Vagina (tissue), 2 donors: ENCODE measurements at places on chromosomes 1 and 21. TPM values are rescaled to one million over a fixed set of nuclear protein-coding genes. Genes with fewer than 3 reads are reported as not detected.
A peak's percentile ranks its signal among the peaks of the same experiment; 100 is the strongest.

Gene TRAF3IP3
- 7.1 TPM for total RNA-seq

Gene FCMR
- 12.3 TPM for total RNA-seq

Gene SPATA17
- total RNA-seq, result not detected

Gene GPR25
- 5.9 TPM for total RNA-seq

Gene FAM151A
- total RNA-seq, result not detected

DNA sequence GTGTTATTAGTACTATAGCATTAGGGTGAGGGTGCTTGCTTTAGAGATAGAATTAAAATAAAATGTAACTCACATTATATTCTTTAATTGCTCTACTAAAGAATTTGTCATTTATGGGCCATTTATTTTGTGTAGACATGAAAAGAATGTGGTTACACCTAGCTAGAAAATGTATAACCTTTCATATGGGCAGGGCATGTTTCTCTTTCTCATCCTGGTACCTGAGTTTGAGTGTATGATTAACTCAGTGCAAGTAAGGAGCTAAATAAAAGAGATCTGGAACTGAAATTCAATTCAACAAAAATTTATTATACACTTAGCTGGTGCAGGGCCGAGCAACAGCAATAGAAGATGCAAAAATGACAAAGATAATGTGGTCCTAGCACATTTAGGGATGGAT lies 47.4 kb downstream of the MAP3K7CL start:
- no peak overlapping the region for H3K4me3 ChIP-seq
- no peaks in the 10 kb centered on the region for H3K36me3 ChIP-seq
- H3K27me3 ChIP-seq, result no peaks in the 10 kb centered on the region
- H3K4me1 ChIP-seq, result peaks cover 5% of the 10 kb centered on the region
- no peak overlapping the region for H3K27ac ChIP-seq

- no peaks in the 10 kb centered on the region for H3K27me3 ChIP-seq
- no peaks in the 10 kb centered on the region for H3K36me3 ChIP-seq
- H3K4me3 ChIP-seq, result no peak overlapping the region
- no peak overlapping the region for H3K27ac ChIP-seq
These were observed 2.0 kb downstream of the ZNF687 start for GRCh38 chr1:151284013-151284577.

DNA sequence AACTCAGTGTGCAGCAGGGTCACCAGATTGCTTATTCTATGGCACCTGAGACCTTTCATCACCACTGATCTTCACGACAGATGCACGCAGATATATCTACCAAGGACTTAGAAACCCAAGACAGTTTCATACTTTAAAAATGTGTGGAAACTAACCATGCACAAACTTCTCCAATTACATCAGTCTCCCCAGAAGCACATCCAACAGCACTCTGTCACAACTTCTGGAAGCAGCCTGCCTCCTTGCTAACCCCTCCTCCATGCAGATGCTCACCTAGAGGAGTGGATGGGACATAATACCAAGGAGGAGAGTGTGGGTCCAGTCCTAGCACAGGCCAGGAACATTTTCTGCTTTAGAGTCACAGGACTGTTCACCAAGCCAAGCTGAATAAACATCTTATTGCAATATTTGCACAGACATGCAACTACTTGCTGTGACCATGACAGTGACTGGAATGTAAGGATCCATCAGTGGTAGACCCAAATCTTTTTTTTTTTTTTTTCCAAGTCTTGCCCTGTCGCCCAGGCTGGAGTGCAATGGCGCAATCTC lies 69.4 kb downstream of the HIVEP3 start:
- H3K4me1 ChIP-seq, result peaks cover 3% of the 10 kb centered on the region
- DNase-seq, result no peak
- H3K36me3 ChIP-seq, result no peaks in the 10 kb centered on the region
- H3K27ac ChIP-seq, result no peak overlapping the region
- no peaks in the 10 kb centered on the region for H3K27me3 ChIP-seq

DNA sequence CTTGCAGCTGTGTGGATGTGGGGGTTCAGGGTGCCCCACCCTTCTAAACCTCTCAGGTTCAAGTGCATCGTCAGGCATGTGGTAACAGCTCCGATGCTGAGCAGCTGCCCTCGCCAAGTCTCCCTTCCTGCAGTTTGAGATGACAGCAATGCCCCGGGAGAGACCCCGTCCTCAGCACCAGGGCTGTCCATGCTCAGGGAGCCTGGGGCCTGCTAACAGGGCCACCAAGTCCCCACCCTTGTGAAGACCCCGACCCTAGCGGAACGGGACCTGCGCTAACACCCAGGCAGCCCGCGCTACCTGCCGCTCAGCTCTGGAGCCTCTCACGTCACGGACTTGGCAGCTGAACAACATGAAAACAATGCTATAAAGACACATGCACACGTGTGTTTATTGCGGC lies 159.2 kb upstream of the C1orf174 start:
- no peak for DNase-seq
- H3K4me1 ChIP-seq, result no peaks in the 10 kb centered on the region
- no peak overlapping the region for H3K4me3 ChIP-seq
- H3K27ac ChIP-seq, result no peak overlapping the region
- no peaks in the 10 kb centered on the region for H3K27me3 ChIP-seq
- H3K36me3 ChIP-seq, result no peaks in the 10 kb centered on the region

DNA sequence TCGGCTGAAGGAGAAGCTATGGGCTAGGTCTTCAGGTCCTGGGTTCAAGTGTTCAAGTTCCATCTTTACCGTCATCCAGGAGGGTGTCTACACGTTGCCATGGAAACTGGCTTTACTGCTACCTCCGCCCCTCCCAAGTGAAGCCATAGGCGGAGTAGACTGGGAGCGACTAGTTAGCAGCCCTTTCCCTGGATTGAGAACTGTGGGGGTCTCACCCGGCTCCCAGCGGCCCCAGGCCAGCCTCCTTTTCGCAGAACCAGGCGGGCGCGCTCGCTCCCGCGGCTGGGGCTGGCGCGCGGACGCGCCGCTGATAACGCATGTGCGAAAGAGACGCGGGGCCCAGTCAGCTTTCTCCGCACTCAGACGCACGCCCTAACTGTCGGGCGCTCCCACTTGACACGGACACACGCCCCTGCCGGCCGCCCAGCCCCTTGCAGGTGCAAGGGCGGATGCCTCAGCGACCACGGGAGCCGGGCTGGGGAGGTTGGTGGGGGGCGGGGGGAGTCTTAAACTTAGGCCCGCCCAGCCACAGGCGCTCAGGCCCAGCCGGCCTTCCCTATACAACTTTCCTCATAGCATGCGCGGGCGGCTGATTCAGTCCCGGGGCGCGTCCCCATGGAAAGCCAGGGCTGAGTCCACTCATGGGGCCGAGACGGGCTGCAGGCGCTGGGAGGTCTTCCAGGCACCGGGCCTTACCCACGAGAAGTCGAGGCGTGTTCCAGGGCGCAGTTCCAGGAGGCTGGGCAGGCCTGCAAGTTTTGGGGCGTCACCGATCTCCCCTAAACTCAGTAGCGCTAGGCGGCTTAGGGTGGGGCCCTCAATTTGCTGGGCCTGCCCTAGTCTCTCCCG lies 7.4 kb downstream of the EFNA4 start:
- DNase-seq, result no peak
- H3K36me3 ChIP-seq, result no peaks in the 10 kb centered on the region
- H3K27me3 ChIP-seq, result no peaks in the 10 kb centered on the region
- peak overlapping the region; percentile 42 for H3K4me3 ChIP-seq

DNA sequence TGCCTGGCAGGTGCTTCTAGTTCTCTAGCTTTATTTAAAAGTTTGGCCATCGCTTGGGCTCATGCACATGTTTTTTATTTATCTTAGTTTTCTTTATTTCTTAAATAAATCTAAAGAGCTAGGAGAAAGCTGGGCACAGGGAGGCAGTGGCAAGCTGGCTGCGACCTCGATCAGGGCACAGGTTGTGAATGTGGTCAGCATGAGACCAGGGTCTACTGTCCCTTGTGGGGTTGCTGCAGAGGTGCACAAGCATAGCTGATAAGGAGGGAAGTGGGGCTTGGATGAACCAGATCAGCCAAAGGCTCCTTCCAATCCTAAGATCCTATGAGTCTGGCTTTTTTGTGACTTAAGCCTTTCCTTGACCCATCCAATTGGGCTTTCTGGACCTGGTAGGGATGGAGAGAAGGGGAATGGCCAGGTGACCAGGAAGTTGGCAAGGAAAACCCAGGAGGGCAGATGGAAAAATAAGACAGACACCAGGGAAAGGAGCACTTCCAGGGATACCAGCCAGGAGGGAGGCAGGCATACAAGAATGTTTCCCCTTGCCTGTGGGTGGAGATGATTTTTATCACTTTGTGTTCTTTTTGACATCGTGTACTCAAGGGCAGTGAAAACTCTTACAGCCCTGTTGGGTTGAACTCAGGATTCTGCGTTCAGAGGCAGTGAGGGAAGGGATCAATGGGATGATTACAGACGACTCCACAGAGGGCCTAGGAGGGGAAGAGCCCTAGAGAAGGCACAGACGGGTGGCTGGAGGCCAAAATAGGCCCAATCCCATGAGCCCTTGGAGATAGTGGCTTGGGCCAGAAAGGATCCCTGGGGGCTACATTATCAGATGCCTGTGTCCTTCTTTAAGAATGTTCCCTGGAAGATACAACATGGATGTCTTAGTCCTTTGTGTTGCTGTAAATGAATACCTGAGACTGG lies 8.5 kb downstream of the CYP4B1 start:
- peaks cover 38% of the 10 kb centered on the region for H3K4me1 ChIP-seq
- H3K36me3 ChIP-seq, result no peaks in the 10 kb centered on the region
- peak overlapping the region; percentile 83 for H3K27ac ChIP-seq
- DNase-seq, result peak; percentile 52

GRCh38 chr1:148386617-148387016 lies 96.5 kb downstream of the PPIAL4G start:
- H3K27ac ChIP-seq, result no peak overlapping the region
- DNase-seq, result no peak

- H3K4me3 ChIP-seq, result peak within 1 kb of the TSS; percentile 90
- peak; percentile 97 for DNase-seq
- H3K4me1 ChIP-seq, result peaks cover 39% of the 10 kb centered on the region
- peaks cover 13% of the 10 kb centered on the region for H3K36me3 ChIP-seq
- peak within 1 kb of the TSS; percentile 94 for H3K27ac ChIP-seq
These were observed at the start of gene KRTCAP2 for GRCh38 chr1:155172732-155173477. TSS of gene KRTCAP2 (minus strand) at chr1:155173304. CDS start at chr1:155173224, 80 bp downstream.

DNA sequence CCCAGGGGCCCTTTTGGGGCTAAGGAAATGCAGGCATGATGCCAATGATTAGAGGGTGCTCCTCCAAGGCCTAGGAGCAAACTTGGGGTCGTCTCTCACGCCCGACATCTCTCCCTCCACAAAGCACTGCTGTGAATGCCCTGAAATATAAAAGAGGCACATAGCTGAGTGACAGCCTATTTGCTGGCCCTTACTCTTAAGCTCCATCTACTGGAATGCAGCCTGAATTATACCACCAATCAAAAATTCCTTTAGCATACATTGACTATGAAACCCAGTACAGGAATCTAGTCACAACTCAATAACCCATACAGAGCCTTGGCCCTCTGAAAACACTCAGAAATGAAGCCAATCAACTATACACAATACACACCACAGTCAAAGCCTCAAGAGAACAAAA lies 105.5 kb downstream of the LRIG2 start:
- DNase-seq, result no peak
- no peaks in the 10 kb centered on the region for H3K36me3 ChIP-seq
- H3K4me1 ChIP-seq, result no peaks in the 10 kb centered on the region

DNA sequence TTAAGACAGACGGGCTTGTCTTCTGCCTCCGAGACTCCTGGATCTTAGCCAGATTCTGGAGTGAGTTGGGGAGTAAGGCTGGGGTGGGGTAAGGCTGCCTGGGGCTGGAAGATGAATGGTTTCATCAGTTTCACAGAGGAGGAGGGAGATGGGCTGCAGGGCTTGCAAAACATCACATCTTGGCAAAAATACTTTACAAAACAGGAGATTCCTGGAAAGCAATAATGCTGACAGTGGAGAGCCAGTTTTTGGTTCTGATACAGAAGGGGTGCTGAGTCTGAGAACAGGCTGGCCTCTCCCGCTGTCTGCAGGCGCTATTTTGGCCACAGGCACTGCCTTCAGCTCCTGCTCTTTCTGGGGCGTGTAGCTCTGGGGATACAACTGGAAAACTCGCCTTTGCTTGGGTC lies 83.4 kb upstream of the KCNE2 start:
- H3K4me3 ChIP-seq, result no peak overlapping the region
- no peak overlapping the region for H3K27ac ChIP-seq
- H3K4me1 ChIP-seq, result peaks cover 13% of the 10 kb centered on the region
- DNase-seq, result peak; percentile 83
- H3K27me3 ChIP-seq, result no peaks in the 10 kb centered on the region
- H3K36me3 ChIP-seq, result no peaks in the 10 kb centered on the region

DNA sequence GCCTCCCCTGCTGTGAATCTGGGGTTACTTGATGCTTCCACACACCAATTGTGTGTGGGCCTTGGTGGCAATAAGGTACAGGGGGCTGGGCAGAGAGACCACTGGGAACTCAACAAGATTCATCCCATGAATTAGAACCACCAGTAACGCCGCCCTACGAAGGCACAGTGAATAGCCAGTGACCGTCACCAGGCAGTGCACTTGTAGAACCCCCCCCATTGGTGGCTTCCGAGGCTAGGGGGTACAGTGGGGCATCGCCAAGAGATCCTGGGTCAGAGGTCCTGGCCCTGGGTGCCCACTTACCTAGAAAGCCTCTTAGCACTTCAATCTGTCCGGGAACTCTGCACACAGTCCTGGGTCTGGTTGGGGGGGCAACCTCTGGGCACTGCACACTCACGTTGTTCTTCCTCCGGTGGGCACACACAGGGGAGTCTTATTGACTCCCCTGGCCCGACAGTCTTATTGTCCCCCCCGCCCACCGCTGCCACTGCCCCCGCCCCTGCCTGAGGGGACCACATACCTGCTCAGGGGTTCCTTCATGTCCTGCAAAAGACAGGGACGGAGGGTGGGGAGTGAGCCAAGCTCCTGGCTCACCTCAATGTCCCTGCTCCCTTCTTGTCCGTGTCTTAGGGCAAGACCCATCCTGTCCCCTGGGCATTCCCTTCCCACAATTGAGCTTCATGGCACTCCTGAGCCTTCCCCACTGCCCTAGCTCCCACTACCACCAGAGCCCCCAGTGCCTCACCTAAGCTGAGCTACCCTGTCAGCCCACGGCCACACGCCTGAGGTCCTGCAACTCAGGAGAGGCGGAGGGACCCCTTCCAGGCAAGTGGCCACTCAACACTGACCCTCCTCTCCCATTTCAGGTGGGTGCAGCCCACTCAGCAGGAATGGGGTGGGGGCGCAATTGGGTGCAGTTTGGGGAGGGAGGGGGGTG lies 2.5 kb upstream of the TRIM11 start:
- no peak for DNase-seq
- no peaks in the 10 kb centered on the region for H3K36me3 ChIP-seq
- H3K27ac ChIP-seq, result peak overlapping the region; percentile 61
- peaks cover 47% of the 10 kb centered on the region for H3K4me1 ChIP-seq
- no peaks in the 10 kb centered on the region for H3K27me3 ChIP-seq

GRCh38 chr1:225670806-225671733 lies 18.1 kb upstream of the ENAH start:
- H3K27ac ChIP-seq, result no peak overlapping the region
- DNase-seq, result no peak
- no peaks in the 10 kb centered on the region for H3K27me3 ChIP-seq
